Adrenal gland (tissue), 19 donors: ENCODE measurements at places on chromosomes 13 and 19. TPM values are rescaled to one million over a fixed set of nuclear protein-coding genes. Genes with fewer than 3 reads are reported as not detected.

GRCh38 chr13:25190771-25191170 lies 18.7 kb upstream of the AMER2 start:
- no peak for DNase-seq

GRCh38 chr19:13484166-13484565 lies 22.1 kb downstream of the CACNA1A start:
- DNase-seq, result no peak

- no peak for DNase-seq
Observed at GRCh38 chr13:75704927-75705288, 68.8 kb downstream of the LMO7 start.

- DNase-seq, result no peak
Observed at GRCh38 chr19:34403784-34404108, 453 bp upstream of the PDCD2L start.

GRCh38 chr19:3463714-3464586 lies 16.4 kb downstream of the SMIM24 start:
- DNase-seq, result no peak

GRCh38 chr19:16198370-16198651 lies 600 bp downstream of the AP1M1 start:
- no peak for DNase-seq

DNA sequence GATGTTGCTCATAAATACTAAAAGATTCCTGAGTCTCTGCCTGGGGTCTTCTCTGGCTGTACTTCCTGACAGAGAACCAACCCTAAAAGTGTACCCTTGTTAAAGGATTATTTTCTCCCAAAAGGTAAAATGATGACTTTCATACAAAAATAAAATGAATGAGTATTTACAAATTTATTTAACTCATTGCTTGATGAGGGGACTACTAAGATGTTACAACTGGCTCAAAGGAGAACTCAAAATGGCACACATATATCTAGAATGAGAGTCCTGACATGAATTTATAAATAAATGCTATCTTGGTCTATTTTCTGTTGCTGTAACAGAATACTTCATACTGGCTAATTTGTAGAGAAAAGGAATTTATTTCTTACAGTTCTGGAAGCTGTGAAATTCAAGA lies 30.5 kb downstream of the STOML3 start:
- DNase-seq, result no peak

DNA sequence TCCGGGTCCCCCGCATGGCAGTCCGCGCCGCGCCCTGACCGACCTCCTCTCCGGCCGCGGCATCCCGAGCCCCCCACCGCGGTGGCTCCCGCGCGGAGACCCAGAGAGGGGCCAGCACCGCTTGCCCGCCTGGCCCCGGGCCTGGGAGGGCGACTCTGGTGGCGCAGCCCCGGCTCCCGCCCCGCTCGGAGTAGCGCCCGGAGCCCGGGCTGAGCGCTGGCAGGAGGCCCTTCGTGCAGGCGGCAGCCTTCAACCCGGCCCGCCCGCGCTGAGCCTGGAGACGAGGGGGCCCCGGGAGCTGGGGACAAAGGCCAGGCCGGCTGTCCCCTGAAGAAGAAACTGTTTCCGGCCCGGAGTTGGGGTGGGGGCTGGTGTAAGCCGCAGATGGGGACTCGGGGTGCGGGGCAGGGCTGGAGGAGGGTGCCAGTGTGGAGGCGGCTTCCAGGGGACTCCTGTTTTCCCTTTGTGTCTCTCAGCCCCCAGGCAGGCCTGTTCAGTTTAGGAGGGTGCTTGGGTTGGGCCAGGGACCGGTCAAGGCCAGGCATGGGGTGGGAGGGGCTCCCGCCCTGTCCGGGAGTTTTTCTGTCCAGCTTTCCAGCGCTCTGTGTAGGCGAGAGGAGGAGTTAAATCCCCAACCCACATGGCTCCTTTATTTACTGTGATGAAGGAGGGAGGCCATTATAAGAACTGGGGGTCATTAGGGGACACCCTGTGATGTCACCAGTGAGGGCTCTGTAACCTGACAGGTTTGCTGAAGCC lies 935 bp downstream of the LRP3 start:
- DNase-seq, result peak; percentile 62

- no peak for DNase-seq
Observed at GRCh38 chr13:110356362-110356761, 49.3 kb downstream of the COL4A2 start.

DNA sequence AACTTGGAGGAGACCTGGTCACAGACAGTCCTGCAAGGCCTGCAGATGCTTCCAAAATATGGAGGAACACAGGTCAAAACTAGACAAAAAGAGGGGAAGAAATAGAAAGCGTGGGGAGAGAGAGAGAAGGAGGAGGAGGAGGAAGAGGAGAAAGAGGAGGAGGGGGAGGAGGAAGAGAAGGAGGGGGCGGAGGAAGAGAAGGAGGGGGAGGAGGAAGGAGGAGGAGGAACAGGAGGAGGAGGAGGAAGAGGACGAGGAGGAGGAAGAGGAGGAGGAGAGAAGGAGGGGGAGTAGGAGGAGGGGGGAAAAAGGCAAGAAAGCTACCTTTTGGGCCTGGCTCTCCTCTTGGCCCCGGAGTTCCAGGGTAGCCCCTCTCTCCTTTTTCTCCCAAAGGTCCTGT lies 105.8 kb downstream of the COL4A1 start:
- DNase-seq, result no peak

- DNase-seq, result no peak
Observed at GRCh38 chr13:59422646-59423045, 741.1 kb downstream of the DIAPH3 start.

- no peak for DNase-seq
Observed at GRCh38 chr13:29767006-29767405, 83.4 kb downstream of the UBL3 start.

GRCh38 chr19:39183104-39183503 lies 13.7 kb upstream of the NCCRP1 start:
- no peak for DNase-seq

DNA sequence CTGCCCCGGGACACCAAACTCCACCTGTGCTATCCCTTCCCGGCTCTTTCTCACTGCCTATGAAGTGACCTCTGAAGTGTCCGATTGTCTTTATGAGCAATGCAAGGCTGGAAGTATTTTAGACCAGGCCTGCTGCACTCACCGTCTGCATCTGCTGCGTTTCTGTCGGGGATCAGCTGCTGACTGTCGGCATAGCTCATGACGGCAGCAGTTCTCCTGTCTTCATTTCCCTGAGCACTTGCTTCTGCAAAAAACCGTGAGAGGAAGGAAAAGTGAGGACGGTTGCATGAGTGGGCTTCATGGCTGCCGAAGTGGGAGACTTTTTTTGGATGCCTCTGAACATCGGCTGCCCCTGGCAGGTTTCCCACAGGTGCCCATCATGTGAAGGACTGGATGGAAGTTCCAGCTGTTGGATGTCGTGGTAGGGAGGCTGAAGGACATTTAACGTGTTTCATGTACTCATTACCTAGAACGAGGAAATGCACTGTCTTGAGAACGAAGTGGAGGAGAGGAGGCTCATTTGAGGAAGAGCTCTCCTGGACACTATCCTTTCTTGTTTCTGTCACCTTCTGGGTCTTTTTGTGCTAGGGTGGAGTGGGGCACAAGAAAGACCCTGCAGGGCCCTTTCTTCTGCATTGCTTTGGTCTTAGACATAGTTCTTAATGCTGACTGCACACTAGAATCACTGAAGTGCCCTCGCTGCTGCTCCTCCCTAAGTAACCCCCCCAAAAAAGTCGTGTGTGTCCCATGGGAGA lies 94.7 kb downstream of the RNASEH2B start:
- no peak for DNase-seq

- DNase-seq, result no peak
Observed at GRCh38 chr13:36879218-36879938, 40.7 kb downstream of the SMAD9 start.

GRCh38 chr13:39910833-39911232 lies 255.4 kb downstream of the COG6 start:
- no peak for DNase-seq

GRCh38 chr19:49145573-49146407 lies 9.4 kb downstream of the HRC start:
- peak; percentile 79 for DNase-seq

DNA sequence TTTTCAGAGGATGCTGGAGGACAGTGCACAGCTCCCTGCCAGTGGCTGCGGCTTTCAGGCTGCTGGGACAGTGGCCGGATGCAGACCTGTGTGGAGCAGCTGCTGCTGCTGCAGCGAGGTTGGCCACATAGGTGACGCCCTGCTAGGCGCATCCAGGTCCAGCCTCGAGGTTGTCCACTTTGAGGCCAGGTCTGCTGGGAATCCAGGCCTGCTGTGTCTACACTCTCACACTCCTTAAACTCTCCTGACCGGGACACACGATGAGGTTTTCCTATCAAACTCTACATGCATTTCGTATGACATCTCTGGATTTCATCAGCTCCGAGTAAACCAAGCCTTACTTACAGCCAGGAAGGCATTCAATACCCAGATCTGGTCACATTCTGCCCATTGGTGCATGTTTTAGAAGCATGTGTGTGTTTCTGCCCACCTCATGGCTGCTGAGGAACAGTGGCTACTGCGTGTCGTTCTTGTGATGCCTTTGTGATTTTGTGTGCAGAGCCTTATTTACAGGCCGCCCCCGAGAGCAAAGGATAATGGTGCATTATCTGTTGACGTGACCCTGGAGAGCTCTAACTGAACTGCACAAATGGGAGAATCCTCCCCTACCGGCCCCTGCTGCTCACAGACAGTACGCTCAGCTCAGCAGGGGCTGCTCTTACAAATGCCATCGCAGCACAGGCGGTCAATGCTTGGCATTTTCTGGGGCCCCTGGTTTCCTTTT lies 12.3 kb upstream of the MCF2L start:
- DNase-seq, result no peak

GRCh38 chr19:3062165-3063105 lies at the start of gene TLE5:
TSS of gene TLE5 (minus strand) at chr19:3062495. CDS start at chr19:3062200, 295 bp downstream.
- DNase-seq, result peak; percentile 83

- no peak for DNase-seq
Observed at GRCh38 chr13:48804821-48805601, 151.3 kb downstream of the CYSLTR2 start.

GRCh38 chr13:109480011-109480955 lies 306.1 kb downstream of the IRS2 start:
- DNase-seq, result peak; percentile 79

DNA sequence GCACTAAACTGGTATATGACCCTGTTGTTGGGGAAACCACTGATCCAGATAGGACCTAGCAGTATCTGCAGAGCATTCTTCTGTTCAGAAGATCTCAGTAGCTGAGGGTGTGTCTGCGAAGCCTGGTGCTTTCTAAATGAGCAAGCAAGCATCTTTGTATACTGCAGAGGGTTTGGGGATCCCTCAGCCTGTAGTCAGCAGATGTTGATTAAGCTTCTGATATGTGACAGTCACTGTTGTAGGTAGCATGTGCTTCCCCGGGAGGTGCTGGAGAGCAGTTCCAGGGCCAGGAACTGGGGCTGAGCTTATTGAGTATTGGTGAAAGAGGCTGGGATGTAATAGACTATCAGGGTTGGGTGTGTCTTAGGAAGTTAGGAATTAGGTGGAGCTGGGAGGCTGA lies 1.5 kb downstream of the SCAF1 start:
- DNase-seq, result no peak

DNA sequence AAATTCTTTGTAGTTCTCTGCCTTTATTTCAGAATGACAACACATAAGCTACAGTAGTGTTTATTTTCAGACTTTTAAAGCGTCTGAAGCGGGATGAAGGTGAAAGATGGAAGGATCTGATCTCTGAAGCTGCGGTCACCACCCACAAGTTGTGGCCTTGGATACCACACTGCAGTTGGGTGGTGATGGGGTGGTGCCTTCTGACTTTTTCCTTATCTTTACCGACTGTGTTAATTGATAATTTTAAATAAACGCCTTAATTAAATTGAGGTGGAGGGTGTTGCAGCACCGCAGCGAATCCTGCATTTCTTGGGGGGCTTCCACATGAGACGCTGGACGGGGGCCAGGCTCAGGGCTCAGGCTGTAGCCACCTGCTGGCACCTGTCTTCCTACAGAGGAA lies 1.3 kb downstream of the TFDP1 start:
- DNase-seq, result peak; percentile 42

DNA sequence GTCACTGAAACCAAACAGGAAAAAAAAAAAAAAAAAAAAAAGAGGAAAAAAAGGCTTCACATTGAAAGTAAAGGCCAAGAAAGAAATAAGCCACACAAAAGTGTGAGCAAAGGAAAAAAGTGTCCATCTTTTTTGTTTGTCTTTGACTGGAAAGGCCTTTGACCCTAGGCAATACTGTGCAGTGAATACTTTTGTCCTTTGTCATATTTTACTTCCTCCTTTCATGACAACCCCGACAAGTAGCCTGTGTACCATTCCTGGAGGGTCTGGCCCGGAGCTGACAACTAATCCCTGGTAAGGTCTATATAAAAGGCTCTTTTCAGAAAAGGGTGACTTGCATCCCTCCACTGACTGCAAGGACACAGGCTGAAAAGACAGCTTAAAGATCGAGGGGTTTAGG lies 12.9 kb upstream of the MICU2 start:
- DNase-seq, result no peak

GJA3 gene
- total RNA-seq, result not detected

TNNT1 gene
- 0.36 TPM for total RNA-seq

NLRP4 gene
- total RNA-seq, result not detected

ZNF737 gene
- 15.2 TPM for total RNA-seq

SYT3 gene
- 0.46 TPM for total RNA-seq

MEDAG gene
- 0.72 TPM for total RNA-seq

HNRNPUL1 gene
- total RNA-seq, result 146 TPM

SBK2 gene
- not detected for total RNA-seq

ISYNA1 gene
- 132 TPM for total RNA-seq

ZFP82 gene
- total RNA-seq, result 6.1 TPM

AP1M2 gene
- total RNA-seq, result 0.19 TPM
